ENCODE measurements at places on chromosomes 7 and 10.

- no peak for DNase-seq
Observed at GRCh38 chr10:52672880-52673279, 99.7 kb downstream of the MBL2 start.

GRCh38 chr10:70538195-70538520 is 59.6 kb downstream of the PALD1 start:
- DNase-seq = no peak

DNA sequence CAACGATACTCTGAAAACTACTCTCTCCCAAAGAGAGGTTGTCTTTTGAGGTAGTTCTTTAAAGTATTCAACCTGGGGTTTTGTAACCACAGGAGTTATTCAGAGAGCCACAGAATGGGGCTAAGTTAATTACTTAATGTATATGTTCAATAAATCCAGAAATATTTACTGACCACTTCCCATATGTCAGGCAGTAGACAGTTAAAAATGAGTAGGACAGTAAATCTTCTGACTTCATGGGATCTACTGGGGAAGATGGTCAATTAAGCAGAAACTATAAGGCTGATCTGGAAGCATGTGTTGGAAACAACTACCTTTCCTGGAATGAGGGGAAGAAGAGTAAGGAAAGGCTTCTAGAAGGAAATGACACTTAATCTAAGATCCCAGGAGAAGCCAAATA is 167.7 kb downstream of the MAGI2 start:
- no peak for DNase-seq

- no peak for DNase-seq
Observed at GRCh38 chr7:6376820-6377219, 70.9 kb downstream of the DAGLB start.

- no peak for DNase-seq
Observed at GRCh38 chr10:119360181-119360921, 153.0 kb downstream of the GRK5 start.

DNA sequence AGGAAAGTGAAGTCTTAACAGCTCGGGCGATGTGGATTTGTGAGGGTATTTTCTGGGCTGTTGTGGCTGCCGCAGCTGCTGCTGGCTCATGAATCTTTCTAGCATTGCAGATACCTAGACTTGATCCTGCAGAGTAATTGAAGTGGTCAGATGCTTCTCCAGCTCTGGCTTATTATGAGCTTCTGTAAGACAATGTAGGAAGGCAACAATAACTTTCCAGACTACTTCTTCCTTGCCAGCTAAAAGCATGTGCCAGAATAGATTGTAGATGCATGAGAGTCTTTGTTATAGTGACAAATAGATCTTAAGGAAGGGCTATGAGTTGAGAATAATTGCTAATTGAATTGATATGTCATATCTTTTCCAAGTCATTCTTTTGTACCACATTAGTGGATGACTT is 461.4 kb upstream of the POT1 start:
- DNase-seq = no peak

GRCh38 chr10:71323407-71323806 is 4.3 kb downstream of the SLC29A3 start:
- no peak for DNase-seq

GRCh38 chr10:124917428-124918190 is 24.3 kb upstream of the ZRANB1 start:
- peak; percentile 7 for DNase-seq

GRCh38 chr7:139687211-139687954 is 90.4 kb downstream of the HIPK2 start:
- DNase-seq = no peak

GRCh38 chr7:83178796-83179195 is 16.1 kb upstream of the PCLO start:
- DNase-seq = no peak

GRCh38 chr7:155816192-155816508 is 3.9 kb upstream of the SHH start:
- no peak for DNase-seq

GRCh38 chr7:104857458-104858425 is 156.3 kb upstream of the KMT2E start:
- no peak for DNase-seq

GRCh38 chr10:26212511-26212910 is 4.1 kb upstream of the GAD2 start:
- no peak for DNase-seq

DNA sequence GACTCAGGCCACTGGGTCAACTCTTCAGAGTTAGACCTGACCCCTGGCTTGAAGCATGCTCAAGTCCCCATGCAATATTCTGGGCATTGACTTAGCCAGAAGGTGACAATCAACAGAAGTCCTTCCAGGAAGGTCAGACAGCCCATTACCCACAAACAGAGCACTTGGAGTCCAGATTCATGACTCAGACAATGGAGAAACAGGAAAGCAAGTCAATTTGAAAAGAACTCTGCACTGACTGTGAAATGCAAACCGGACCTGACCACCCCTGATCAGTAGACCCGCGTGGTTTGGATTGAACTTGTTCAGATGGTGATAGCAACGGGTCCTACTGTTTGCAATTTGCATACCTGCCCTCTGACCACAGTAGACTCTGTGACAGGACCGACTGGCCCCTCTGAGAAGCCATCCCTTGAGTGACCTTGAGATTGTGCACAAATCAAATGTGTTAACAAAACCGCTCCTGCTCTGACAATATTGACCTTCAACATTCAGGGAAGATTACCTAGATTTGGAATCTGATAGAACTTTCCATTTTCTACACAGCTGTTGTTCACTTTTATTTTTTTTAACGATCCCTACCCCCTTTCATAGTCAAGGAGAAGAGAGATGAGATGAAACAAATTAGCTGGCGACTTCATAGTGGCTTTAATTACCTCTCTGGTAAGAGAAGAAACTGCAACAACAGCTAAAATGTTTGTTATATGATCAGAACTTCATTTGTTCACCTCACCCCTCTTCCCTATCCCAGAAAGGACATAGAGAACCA is 138.7 kb downstream of the NRP1 start:
- DNase-seq = no peak

DNA sequence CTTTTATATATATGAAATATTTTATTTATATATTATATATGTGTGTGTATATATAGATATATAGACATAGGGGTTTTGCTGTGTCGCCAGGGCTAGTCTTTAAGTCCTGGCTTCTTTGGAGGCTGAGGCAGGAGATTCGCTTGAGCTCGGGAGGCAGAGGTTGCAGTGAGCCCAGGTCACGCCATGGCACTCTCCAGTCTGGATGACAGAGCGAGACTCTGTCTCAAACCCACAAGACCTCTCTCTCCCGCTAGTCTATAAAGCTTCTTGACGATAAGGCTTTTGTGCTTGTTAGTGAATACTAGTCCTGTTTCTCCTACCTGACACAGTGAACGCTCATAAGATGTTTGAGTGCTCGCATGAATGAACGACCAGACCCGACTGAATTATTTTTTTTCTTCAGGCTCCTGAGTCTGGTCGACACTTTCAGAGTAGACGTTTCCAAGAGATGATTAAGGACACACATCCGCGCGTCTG is 577 bp upstream of the DDX21 start:
- DNase-seq = no peak

GRCh38 chr7:19690736-19691135 is 18.1 kb downstream of the POLR1F start:
- no peak for DNase-seq

DNA sequence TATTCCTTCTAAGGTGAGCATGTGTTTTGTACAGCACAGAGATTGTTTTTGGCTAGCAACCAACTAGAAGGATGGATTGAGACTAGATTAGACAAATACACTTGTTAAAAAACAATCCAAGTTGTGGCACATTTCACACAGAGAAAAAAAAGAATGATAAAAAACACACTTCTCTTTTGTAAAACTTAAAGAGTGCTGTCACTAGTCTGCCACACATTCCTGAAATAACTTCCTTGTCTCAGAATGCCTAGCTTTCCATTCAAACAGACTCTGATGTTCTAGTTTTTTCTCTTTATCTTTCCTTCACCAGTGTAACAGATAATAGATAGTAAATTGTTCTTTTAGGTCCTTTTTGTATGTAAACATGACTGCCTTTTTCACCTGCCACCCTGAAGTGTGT is 11.4 kb downstream of the DLD start:
- no peak for DNase-seq

GRCh38 chr7:29228289-29229011 is 33.9 kb downstream of the CHN2 start:
- DNase-seq = no peak

DNA sequence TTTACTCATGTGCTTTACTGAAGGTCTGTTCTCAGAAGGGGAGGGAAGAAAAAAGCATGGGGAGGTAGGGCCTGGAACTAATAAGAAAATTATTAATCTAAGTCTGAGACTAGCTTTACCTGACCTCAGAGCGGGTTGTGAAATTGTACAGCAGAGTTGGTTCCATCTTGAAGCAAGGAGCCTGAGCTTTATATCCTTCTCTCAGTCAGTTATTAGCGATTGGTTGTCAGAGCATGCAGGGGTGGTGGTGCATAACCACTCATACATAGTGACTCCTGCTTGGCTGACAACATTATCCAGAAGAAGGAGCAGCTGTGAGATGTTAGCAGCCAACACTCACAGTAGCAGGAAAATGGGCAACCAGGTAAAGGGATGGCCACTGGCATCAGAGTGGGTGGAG is 976.3 kb upstream of the LRRTM3 start:
- DNase-seq = no peak

DNA sequence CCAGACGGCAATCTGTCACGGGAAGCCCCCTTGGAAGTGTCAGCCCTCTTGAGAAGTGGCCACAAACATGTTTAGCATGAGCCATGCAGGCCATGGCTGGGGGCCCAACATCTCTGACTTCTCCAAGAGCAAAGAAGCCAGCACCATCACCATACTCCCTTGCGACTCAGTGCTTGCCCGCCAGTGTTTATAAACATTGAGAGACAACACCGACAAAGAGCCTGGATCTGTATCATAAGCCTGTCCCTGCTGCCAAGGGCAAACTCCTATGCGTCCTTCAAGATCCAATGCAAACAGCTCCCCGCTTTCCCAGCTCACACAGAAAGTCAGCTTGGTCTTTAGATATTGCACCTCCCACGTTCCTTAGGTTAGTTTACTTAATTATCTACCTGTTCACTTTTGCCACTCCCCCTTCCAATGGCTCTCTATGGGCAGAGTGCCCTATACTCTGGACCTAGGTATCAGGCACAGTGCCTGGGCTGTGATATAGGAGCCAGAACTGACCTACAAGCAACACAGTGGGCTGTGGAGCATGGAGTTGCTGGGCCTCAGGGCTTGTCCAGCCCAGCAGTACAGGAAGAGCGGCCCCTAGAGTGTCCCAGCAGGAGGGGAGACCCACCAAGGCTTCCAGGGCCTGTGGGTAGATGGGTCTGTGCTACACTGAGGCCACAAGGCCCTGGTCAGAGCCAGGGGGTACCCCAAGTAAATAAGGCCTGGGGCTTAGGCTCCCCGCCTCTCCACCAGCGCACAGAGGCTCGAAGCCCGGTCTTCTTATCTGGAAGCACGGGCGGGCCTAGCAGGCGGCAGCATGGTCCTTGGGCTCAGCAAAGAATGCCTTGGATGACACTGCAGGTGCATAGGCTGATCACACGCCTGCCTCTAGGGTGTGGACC is 37.7 kb downstream of the CAMK2B start:
- DNase-seq = no peak

- no peak for DNase-seq
Observed at GRCh38 chr7:41507686-41508268, 195.1 kb downstream of the INHBA start.

DNA sequence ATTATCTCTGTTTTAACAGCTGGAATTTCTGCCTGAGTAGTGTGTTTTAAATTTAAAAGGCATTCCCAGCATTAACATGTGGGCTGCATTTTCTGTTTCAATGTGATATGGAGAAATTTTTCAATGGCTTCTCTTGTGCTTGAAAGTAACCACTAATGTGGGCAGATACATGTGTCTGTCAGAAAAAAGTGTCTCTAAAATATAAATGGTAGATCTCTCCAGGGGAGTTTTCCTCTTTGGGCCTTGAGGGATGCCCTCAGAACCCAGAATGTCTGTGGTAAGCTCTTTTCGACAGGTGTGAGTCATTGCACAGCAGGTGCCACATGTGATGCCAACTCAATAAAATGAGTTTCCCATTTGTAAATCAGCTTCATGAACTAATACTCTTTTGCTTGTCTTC is 221.1 kb downstream of the SEMA3E start:
- no peak for DNase-seq

- DNase-seq = no peak
Observed at GRCh38 chr10:11210211-11210922, 192.7 kb downstream of the CELF2 start.

DNA sequence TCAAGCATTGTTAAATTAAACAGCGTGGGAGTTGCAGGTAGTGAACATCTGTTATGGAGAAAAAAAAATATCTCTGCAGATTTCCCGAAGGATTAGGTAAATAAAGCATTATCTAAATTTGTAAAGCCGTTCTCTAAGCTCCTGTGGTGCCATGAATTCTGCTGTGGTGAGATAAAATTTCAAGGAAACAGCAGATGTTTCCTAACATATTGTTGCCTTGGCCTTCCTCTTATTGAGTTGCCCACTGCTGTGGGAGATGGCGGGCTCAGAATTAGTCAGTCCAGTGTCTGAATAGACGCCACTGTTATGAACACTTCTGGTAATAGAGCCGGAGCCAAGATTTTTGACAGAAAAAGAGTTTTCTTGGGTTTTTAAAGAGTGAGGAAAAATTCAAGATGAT is 82.6 kb upstream of the ELMO1 start:
- no peak for DNase-seq

DNA sequence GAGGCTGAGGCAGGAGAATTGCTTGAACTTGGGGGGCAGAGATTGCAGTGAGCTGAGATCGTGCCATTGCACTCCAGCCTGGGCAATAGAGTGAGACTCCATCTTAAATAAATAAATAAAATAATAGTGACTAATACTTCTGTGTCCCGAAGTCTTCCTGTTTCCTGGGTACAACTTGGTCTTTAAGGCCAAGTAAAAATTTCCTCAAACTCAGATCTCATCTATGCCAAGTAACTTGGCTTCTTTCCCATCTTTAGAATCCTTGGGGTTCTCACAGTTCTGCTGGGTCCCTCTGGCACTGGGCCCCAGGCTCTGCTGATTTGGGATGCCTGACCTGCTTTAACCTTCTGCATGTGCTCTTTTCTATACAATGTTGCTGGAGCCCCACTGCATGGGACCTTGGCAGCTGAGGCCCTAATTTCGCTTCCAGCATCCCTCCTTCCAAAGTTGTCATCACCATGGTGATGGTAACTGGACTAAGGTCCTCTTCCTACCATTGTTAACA is 22.7 kb upstream of the AKR1B10 start:
- DNase-seq = no peak

DNA sequence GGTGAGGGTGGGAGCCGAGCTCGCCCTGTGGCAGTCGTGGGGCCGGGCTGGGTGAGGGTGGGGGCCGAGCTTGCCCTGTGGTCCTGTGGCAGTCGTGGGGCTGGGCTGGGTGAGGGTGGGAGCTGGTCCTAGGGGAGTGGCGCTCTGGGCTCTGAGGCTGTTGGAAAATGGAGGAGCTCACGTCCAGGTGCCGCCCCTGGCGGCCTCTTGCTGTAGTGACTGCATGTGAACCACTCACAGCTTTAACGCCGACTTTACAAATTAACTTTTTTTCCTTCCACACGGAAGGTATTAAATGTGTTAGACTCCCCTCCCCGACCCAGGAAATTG is 312.6 kb downstream of the WDR37 start:
- DNase-seq = no peak

GRCh38 chr10:124827474-124827873 is 25.9 kb downstream of the ABRAXAS2 start:
- no peak for DNase-seq
